ENCODE measurements at places on chromosomes 16 and 17.

DNA sequence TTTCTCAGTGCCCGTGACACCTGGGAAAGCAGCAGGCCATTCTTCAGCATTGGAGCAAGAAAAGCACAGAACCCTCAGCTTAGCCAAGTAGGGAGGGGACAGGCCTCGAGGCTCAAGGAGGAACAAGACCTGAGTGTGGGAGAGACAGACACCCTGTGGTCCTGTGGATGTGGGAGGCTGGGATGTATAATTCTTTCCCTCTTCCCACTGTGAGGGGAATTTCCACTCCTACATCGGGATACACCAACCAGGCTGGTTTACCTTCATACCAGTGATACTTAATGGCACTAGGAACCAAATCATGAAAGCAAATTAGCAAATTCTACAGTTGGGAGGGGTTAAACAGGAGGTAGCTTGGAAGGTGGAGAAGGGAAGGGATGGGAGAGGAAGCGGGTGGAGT, 41.7 kb downstream of the LYRM1 start:
- DNase-seq, result no peak

GRCh38 chr16:55944377-55944802, 69.2 kb upstream of the CES5A start:
- DNase-seq, result peak; percentile 23

DNA sequence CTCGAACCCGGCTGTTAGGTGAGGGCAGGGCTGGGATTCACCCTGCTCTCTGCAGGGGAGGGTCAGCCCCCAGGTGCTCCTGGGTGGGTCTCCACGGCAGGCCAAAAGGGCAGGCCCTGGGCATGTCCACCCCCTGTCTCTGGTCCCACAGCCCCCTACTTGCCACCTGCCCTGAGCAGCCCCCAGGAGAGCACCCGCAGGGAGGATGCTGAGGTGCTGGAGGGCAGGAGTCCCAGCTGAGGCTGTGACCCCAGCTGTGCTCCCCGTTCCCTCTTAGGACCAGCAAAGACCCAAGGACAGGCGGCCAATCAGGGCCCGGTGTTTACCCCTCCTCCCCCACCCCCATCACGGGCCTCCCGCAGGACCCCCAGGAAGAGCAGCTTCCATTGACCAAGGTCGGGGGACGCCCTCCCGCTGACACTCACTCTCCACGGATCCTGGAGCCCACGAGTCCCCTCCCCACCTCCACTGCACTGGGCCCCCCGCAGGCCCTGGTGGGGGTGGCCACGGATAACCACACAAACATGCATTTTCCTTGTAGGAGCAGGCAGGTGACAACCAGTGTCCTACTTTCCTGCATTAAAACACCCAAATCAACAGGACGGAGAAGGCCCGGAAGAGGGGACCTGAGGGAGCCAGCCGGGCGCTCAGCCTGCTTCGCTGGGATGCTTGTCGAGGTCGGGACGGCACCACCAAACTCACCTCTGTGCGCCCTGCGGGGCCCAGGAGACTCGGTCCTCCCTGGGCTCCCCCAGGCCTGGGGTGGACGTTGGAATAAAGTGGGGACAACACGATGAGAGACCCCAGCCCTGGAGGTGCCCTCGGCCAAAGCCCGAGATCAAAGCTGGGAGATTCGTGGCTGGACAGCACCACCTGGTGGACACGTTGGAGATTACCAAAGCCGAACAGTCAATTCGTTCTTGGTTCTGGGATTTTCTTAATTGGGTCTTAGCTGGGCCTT, 22.5 kb upstream of the ENPP7 start:
- DNase-seq, result peak; percentile 31

DNA sequence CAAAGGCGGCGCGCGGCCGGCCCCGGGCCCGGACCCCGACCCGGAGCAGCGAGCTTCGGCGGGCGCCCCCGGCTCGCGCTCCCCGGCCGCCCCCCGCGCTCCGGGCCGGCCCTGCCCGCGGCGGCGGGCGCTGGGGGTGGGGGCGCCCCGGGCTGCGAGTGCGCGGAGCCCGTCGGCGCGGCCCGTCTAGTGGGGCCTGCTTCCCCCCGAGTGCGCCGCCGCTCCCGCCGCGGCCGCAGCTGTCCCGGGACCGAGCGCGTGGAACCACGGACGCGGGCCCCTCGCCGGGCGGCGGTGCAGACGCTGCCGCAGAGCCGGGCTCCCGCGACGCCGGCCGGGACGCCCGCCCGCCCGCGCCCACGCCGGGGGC, 308 bp downstream of the ADCY9 start:
- DNase-seq, result no peak

DNA sequence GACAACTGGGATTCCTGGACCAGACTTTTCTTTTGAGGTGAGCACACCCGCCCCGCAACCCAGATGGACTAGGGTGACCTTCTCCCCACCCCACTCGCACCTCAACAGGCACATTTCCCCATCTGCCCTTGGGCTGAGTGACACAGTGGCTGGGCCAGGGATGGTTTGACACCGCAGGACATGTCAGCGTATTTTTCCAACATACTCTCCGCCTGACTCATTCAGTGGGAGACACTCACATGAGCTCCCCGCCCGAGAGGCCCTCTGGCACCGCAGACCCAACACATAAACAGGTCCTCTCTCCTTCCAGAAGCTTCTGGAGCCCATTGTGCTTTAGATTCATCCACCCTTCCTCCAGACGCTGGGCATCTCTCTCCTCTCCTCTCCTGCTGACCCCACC, 69.4 kb downstream of the ZDHHC7 start:
- no peak for DNase-seq

- DNase-seq, result no peak
Measured at GRCh38 chr16:84927621-84928591, 83.4 kb downstream of the ZDHHC7 start.

DNA sequence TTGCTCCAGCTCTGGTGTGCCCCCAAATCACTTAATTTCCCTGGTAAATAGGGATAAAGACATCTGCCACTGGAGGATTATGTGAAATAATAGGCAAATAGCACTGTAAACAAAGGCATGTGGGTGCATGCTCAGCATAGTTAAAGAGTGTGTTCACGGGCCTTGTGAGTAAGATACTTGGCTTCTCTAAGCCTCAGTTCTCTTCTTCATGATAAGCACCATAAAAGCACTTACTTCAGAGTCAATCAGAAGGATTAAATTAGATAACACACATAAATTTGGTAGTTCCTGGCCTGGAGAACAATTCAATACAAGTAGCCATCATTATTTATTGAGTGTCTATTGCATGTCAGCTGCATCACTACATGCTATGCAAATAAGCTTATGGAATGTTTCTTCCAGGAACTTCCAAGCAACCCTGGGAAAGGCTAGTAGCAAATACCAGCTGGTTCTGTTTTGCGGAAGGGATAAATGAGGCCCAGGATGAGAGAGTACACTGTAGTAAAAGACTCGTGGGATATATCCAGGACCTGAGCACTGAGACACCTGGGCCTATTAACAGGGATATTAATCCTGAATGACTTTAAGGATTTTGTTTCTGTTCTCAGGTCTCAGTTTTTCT, 14.5 kb downstream of the CCL11 start:
- no peak for DNase-seq

DNA sequence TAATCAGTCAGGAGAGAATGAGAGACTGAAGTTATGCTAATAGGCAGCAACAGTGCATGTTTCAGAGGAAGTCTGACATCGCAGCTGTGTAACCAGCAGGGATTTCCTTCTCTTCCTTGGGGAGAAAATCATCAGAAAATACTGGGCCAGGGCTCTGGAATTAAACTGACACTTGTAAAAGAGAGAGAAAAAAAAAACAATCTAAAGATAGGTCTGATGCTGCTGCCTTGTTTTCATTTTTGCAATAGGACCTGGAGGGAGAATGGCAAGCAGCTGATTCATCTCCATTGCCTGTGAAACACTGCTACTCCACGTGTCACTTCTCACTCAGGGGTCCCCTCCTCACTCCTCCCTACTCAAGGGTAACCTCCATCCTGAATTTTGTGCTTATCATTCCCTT, 17.7 kb upstream of the CORO6 start:
- DNase-seq, result no peak

DNA sequence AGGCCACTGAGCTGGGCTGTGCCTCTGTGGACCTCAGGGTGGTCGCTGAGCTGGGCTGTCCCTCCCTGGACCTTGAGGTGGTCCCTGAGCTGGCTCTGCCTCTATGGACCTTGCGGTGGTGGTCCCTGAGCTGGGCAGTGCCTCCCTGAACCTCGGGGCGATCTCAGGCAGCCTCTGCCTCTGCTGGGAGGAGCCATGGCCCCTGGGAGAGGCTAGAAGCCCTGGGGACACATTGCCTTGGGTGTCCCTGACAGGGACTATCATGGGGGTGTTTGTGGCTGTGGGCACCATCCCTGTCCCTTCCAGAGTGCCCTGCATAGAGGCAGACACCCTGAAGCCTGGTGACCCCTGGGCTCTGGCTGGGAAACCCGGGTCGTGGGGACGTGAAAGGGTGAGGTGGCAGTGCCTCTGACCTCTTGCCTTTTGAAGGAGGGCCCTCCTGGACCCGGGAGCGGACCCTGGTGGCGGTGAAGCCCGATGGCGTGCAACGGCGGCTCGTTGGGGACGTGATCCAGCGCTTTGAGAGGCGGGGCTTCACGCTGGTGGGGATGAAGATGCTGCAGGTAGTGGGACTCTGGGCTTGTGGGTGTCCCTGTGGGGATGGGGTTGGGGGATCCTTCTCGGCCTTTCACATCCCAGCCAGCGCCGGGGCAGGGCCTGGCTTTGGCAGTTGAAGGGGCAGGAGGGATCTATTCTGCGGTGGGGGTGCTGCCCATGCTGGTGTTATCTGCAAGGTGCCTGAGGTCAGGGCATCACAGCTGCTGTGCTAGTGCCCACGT, 1.8 kb downstream of the NME4 start:
- no peak for DNase-seq

- DNase-seq, result no peak
Measured at GRCh38 chr17:36938566-36939051, 1.3 kb downstream of the LHX1 start.

GRCh38 chr17:77772461-77772897, 186.0 kb upstream of the TNRC6C start:
- DNase-seq, result peak; percentile 34

DNA sequence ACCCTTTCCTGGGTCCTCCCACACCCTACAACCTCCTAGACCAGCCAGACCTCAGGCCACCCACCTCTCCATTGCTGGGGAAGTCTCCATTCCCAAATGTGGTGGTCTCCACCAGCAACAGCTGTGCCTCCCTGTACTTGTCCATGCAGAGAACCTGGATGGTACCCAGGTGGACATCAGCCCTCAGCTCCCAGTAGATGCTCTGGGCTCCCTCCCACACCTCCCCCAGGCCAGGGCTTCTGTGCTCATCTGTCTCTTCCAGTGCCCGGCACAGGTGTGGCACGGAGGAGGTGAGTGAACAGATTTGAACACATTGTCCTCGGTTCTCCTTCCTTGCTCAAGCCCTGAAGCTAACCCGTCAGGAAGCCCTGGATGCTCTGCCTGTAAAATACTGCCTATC, 34.6 kb downstream of the LGALS9 start:
- no peak for DNase-seq

DNA sequence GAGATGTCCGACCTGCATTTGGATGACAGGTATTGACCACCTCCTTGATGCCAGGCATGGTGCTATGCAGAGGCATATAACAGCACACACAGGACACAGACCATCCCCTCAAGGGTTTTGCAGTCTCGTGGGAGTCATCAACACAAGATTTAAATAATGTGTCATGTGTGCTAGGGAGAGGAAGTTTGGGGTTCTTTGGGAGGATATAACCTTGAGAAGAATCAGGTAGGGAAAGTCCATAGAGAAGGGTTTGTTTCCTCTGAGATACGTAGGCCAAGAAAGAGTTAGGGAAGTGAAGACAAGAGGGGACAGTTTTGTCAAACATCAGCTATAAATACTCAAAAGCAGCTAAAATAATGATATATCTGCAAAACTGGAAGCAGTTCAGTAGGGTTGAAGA, 215.9 kb upstream of the RBFOX1 start:
- DNase-seq, result no peak

- no peak for DNase-seq
Measured at GRCh38 chr17:60534010-60534555, 8.0 kb upstream of the APPBP2 start.

GRCh38 chr17:622356-622755, 92.3 kb downstream of the VPS53 start:
- no peak for DNase-seq

GRCh38 chr17:81890447-81891302, 711 bp downstream of the ALYREF start:
- DNase-seq, result no peak

DNA sequence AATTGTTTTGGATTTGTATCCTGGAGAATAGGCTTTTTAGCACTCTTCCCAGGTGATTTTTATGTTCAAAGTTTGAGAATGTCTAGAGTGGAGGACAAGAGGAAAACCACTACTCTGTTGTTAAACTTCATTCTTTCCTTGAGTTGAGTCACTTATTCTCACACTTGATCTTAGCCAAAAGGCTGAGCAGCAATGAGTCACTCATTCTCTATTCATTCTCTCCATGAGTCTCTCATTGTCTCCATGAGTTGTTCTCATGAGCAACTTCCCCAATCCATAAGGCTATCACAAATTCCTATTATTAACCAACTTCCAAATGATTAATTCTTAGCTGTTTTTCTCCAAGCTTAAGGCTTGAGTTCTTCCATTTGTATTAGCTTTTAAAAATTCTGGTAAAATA, 1393.3 kb downstream of the CDH8 start:
- no peak for DNase-seq
